DMS153 (cell line): ENCODE measurements at places on chromosomes 4 and X.

DNA sequence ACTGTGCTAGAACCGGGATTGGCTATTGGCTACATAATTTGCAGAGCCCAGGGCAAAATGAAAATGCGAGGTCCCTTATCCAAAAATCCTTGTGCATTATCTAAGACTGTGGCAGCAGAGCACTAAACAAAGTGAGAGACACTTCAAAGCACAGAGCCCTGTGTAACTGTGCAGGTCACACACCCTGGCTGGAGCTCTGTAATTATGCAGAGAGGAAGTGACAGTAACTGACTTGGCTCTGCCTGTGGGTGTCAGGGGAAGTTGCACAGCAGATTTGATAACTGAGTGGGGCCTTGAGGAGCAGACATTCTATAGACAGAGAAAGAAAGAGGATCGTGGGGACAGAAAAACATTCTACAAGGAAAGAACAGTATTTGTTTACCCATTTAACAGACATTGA is 173.5 kb upstream of the FMR1 start:
- no peak for DNase-seq

DNA sequence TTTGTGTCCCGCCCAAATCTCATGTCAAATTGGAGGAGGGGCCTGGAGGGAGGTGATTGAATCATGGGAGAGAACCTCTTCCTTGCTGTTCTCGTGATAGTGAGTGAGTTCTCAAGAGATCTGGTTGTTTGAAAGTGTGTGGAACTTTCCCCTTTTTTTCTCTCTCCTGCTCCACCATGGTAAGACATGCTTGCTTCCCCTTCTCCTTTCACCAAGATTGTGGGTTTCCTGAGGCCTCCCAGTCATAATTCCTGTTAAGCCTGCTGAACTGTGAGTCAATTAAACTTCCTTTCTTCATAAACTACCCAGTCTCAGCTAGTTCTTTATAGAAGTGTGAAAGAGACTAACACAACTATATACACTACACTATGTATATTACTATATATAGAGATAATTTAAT is 697.8 kb upstream of the HS3ST1 start:
- no peak for DNase-seq

- DNase-seq: peak; percentile 12
Observed at GRCh38 chr4:13706120-13706519, 78.6 kb upstream of the BOD1L1 start.

DNA sequence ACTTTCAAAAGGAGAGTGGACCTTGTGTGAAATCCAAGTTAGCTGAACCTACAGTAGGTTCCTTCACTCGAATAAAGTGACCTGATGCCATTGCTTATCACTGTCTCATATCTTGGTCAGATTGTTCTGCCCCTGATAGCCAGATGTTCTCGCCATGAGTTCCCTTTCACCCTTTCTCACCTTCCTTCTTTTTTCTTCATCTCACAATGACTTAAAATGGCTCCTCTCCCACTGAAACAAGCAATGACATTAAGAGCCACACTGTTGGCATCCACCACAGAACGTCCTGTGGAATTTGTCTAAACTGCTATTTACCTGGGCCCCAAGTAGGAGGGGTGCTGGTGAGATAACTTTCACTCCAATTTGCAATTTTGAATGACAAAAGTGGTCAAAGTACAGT is 227.6 kb upstream of the PPP1R2C start:
- no peak for DNase-seq

DNA sequence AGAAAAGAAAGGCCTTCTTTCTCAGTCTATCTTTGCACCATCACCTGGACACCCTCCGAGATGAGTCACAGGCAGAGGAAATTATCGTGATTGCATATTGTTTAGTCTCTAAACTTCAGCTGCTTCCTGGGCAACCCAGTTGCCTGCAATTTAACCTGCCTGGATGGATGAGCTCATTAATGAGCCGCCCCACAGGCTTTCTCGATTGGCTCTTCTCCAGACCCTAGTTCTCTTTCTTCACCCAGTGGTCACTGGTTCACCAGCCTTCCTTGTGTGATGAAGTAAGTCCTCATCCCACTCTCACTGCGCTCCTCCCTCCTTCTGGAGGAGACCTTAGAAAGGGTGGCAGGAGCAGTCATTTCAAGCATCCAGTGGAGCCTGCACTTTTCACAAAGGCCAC is 94.4 kb downstream of the SOWAHB start:
- DNase-seq: peak; percentile 39

- no peak for DNase-seq
Observed at GRCh38 chr4:41656572-41657520, 91.7 kb downstream of the PHOX2B start.
